ENCODE measurements at places on chromosomes 6 and 20.

DNA sequence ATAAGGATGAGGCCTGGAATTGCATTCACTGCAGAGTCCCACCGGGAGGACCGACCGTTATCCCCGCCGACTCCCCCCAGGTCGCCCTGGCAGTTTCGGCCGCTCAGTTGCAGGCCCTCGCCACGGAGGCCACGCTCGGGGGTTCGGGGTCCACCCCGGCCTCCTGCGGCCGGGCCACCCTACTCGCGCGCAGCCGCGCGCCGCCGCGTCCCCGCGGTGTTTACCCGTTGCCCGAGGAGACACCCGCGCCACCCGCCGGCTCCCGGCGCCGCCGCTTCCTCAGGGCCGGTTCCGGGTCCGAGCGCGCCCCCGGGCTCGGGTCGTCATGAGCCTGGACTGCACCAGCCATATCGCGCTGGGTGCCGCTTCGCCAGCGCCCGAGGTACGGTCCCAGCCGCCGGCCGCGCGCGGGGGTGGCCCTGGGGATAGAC lies at the start of gene CCDC170:
Gene CCDC170 (plus strand): TSS at position 214 of the 431 bp plus-strand sequence. CDS start 112 bp downstream, at position 326.
- no peak for DNase-seq

DNA sequence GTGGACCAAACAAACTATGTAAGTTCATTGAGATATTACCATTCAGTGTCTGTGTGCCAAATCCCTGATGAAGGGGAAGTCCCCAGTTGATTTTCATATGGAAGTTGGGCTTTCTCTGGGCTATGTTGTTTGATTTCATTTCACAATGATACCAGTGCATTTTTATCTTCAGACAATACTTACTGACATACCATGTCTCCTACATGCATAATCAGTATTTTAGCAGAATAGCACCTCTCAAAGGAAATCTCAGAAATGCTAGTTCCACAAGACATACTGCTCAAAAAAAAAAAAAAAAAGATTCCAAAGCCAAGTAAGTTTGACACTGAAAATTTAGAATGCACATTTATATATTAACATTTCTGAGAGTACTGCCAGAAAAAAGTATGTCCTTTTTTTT lies 168.8 kb upstream of the RNF217 start:
- no peak for DNase-seq

GRCh38 chr6:149271348-149272340 lies 45.9 kb upstream of the TAB2 start:
- DNase-seq = peak; percentile 67

- DNase-seq = no peak
Observed at GRCh38 chr6:97026298-97026697, 101.8 kb downstream of the KLHL32 start.

GRCh38 chr6:158439255-158439654 lies 120.6 kb upstream of the TMEM181 start:
- DNase-seq = peak; percentile 86

DNA sequence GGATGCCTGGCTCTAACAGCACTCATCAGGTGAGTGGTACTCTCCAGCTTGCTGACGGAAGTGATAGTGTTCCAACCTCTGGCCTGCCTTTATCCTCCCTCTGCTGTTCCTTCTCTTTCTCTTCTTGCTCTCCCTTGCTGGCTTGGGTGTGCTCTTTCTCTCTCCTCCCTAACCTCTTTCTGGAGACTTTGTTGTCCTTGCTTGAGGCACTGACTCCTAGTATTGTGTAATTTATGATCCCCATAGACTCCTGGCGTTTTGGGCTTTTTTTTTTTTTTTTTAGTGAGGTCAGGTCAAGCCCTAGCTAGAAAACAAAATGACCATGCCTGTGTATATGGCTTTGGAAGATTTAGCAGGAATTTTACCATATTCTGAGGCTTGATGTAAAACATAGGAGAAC lies 84.7 kb upstream of the MRAP2 start:
- DNase-seq = no peak

DNA sequence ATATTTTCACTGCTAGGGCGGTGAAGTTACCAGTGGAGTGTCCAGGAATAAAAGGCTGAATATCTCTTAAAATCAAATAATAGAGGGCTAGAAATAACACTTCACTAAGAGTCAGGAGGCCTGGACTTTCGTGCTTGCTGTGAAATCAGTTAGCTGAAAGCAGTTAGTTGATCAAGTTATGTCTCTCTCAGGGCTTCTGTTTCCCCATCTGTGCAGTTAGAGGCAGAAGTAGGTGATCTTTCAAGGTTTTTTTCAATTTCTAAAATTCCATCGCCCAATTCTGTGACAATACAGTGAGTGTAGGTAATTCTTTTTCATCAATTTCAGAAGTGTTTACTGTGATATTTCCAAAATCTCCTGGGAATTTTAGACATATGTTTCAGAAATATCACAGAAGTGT lies 72.5 kb upstream of the GLP1R start:
- no peak for DNase-seq

GRCh38 chr6:5059036-5059896 lies 25.9 kb upstream of the PPP1R3G start:
- no peak for DNase-seq

- no peak for DNase-seq
Observed at GRCh38 chr6:39453956-39454524, 131.5 kb upstream of the KCNK16 start.

GRCh38 chr6:74467533-74468215 lies 738.2 kb downstream of the COL12A1 start:
- DNase-seq = no peak

GRCh38 chr6:131789219-131789618 lies 18.6 kb upstream of the ENPP1 start:
- no peak for DNase-seq

GRCh38 chr6:124054034-124054433 lies 250.4 kb downstream of the NKAIN2 start:
- no peak for DNase-seq

Measured in GM12864 (cell line).